ENCODE measurements at places on chromosomes 7 and 10. TPM values are rescaled to one million over a fixed set of nuclear protein-coding genes. Genes with fewer than 3 reads are reported as not detected.

SPAG6 gene
- 0.90 TPM for polyA plus RNA-seq

GPRIN2 gene
- 6.5 TPM for polyA plus RNA-seq

FBXO24 gene
- polyA plus RNA-seq, result 1.9 TPM

PLCE1 gene
- polyA plus RNA-seq, result 40.0 TPM

MYPN gene
- polyA plus RNA-seq, result not detected

PRLHR gene
- polyA plus RNA-seq, result 0.03 TPM

LDB3 gene
- 0.92 TPM for polyA plus RNA-seq

COL1A2 gene
- polyA plus RNA-seq, result 712 TPM

TAS2R41 gene
- polyA plus RNA-seq, result not detected

ERVW-1 gene
- polyA plus RNA-seq, result 2.5 TPM
